ENCODE measurements at places on chromosomes 2 and 18.
A peak's percentile ranks its signal among the peaks of the same experiment; 100 is the strongest.

DNA sequence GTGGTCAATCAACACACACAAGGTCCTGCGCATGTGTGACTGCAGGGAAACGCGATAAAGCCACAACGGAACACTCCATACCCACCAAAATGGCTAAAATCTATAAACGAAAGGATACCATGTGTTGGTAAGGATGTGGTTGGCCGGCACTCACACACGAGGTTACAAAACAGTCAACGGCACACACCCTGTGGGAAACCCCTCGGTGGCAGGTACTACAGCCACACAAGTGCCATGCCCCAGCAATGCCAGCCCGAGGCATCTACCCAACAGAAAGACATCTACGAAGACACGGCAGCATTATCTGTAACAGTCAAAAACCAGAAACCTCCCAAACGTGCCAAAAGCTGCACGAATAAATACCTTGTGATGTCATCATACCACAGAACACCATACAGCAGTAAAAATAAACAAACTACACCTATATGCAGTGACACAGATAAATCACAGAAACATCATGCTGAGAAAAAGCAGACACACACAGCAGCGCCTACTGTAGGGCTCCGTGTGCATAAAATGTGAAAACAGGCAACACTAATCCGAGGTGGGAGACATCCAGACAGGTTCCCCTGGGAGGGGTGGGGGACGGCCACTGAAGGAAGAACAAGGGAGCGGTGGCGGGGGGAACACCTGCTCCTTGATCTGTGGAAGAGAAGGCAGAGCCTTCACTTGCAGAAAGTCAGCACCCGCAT, 36.7 kb downstream of the HDAC4 start:
- no peak for DNase-seq

DNA sequence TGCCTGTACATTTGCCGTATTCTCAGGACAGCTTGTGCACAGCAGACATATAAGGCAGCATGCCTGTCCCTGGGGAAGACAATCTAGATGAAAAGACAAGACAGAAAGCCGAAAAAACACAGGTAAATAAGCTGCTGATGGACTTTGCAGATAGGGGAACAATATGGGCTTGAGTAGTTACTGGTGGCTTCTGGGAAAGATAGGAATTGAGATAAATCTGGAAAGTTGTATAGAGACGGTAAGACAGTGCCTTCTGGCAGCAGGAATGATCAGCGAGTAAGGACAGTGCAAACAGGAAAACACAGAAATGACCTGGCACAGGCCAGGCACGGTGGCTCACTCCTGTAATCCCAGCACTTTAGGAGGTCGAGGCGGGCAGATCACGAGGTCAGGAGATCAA, 70.2 kb downstream of the FAM124B start:
- DNase-seq = no peak

DNA sequence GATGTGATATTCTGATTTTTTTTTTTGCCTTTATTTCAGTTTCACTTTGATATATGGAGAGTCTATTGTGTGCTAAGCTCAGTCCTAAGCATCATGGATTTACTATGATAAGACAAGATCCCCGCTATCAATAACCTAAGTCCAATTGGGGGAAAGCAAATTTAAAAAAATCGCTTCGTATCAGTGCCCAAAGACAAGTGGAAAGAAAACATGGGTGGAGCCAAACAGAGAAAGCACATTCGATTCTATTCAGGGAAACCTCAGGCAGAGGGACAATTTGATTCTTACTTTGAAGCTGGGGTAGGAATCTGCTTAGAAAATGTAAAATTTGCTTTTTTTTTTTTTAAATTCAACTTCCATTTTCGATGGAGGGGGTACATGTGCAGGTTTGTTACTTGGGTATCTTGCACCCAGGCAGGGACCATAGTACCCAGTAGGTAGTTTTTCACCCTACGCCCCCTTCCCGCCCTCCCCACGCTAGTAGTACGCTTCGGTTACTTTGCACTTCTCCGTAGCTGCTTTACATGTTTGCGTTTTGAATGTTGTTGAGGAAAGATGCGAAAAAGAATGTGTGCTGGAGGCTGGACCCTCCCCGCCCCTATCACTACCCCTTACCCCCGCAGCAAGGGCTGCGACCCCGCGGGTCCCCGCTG, 12.4 kb downstream of the KIF5C start:
- DNase-seq = peak; percentile 54

GRCh38 chr18:50944245-50944932, 23.5 kb upstream of the ELAC1 start:
- no peak for DNase-seq

DNA sequence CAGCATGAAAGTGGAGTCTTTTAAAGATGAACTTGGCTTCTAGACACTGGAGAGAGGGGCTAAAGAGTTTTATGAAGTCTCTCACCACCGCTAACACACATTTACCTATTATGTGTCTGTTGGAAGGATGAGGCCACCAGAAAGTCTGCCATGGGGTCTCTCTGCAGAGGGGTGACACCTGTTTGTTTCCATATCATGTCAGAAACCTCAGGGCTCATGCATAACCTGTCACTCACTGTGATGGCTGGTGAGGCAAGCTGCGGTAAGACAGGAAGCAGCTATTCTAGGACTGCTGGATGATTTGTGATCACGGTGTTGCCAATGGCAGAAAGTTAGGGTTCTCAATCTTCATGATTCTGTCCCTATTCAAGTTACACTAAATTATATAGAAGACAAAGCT, 60.8 kb upstream of the DNMT3A start:
- peak; percentile 17 for DNase-seq

DNA sequence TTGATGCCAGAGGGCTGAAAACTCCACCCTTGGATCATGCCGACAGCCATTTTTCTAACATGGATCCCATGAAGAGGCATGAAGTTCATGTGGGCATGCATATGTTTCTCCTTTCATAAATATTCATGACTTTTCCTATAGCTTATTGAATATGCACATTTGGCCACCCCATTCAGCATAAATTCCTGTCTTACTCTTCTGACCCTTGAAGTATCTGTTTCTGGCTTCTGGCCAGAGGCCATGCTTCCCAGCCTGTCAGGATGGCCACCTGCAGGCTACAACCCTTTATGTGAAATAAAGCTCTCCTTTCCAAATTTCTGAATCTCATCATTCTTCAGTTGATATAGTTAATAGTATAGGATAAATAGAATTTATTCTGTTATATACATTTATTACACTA, 19.6 kb upstream of the MSTN start:
- DNase-seq = no peak

GRCh38 chr2:152390837-152391236, 55.9 kb downstream of the FMNL2 start:
- DNase-seq = no peak

DNA sequence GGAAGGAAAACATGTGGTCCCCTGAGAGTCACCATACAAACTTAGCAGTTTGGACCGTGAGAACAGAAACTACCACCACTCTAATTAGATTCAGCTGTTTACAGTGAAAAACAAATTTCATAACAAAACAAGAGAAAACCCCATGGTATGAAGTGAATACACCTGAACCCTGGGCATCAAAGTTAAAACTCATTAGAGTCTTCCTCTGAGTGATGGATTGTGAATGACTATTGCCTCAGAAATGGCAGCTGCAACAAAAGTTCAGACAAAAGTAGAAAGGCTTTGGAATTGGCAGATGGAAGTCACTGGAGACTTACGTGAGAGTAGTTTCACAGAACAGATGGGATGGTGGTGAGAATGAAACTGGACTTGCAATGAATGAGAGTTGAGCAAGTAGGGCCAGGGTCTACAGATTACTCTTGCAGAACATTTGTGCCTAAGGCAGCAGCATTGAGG, 98.0 kb downstream of the AAK1 start:
- DNase-seq = no peak

DNA sequence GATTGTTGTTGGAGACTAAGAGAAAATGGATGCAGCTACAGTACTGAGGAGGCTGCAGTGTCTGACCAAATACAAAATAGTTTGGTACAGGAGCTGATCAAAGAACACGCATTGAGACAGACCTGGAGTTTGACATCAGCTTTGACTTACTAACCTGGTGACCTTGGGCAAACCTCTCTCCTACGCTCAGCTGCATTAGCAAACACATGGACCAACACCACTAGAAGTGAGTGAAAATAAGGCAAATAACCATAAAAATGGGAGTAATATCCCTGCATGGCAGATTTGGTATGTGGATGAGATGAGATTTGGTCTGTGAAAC, 126.5 kb downstream of the LPIN1 start:
- no peak for DNase-seq

GRCh38 chr2:150207979-150208378, 279.5 kb downstream of the RND3 start:
- DNase-seq = no peak

- no peak for DNase-seq
These were observed 110.5 kb upstream of the KLF7 start for GRCh38 chr2:207276248-207276647.

- DNase-seq = no peak
These were observed 12.8 kb downstream of the CNNM3 start for GRCh38 chr2:96828874-96829273.

DNA sequence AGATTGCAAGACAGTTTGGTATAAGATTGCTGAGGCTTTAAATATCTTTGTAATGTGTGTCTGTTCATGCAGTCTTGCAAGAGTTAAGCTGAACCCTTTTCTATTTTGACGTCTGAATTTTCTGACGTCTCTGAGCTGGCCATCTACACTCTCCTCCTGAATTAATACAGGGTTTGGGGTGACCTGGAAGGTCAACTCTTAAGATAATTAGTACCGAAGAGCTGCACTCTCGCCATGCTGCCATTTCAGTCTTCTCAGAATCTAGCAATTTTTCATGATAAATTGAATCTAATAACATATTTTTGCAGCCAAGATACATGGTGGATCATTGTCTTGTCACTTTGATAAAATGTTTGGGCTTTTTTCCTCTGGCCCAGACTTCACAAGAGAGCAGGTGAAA, 1245.2 kb upstream of the CELF4 start:
- no peak for DNase-seq

DNA sequence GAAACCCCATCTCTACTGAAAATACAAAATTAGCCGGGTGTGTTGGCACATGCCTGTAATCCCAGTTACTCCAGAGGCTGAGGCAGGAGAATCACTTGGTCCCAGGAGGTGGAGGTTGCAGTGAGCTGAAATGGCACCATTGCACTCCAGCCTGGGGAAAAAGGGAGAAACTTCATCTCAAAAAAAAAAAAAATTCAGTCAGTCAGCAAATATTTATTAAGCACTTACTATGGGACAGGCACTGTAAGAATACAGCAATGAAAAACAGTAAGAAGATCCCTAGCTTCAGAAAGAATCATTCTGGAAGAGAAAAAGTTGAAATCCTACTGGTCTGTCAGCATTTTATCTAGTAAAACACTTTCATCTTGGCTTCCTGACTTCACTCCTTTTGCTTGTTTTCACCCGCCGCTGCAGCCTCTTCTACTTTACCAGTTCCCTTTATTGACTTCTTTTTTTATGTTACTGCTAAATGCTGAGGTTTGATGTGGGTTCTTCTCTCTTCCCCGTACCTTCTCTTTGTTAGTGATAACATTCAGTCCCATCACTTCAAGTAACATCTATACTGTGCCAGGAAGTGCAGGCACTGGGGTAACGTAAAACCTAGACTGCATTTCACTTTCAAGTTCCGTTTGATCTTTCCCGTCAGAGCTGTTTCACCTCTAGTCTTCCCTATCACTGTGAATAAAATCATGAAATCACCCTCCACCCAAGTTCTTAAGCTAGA, 10.8 kb upstream of the TAF4B start:
- no peak for DNase-seq

DNA sequence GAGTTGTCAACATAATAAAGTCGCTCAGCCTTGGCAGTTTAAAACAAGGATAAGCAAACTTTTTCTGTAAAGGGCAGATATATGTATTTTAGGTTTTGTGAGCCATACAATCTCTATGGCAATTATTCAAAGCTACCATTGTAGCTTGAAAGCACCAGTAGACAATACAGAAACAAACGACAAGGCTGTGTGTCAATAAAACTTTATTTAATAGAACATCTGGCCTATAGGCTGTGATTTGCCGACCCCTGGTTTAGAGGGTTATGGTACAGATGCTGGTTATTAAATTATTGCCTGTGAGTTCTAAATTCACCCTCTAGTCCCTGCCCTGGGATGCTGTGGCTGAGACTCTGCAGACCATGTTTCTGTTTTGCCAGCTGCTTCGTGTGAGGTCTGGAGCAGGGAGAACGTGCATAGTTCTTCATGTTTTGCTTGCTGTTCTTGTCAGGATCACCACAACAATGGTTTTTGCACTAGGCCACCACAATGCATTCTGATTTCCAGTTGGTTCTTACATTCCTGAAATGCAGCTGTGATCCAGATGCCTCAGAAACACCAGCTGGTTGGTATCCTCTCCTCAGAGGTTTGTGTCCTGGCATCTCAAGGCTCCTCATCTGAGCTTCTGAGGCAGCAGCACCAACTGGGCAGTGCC, 46.6 kb downstream of the ICOS start:
- DNase-seq = no peak

DNA sequence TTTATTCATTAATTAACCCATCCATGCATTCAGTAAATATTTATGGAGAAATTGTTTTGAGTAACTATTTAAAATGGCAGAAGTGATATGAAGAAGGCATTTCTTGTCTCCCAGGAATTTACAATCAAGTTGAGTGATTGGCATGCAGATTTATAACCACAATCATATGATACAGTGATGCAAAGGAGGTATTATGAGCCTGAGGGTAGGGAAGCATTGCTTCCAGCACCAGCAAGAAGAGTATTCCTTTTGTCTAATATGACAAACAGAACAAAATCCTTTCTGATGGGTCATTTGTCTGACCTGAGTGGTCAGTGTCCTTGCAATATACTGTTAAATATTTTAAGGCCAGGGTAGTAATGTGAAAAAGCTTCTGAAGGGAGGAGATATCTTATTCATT, 244.2 kb upstream of the RGPD4 start:
- no peak for DNase-seq

- DNase-seq = no peak
These were observed 16.4 kb upstream of the KIAA2012 start for GRCh38 chr2:202056611-202057010.

DNA sequence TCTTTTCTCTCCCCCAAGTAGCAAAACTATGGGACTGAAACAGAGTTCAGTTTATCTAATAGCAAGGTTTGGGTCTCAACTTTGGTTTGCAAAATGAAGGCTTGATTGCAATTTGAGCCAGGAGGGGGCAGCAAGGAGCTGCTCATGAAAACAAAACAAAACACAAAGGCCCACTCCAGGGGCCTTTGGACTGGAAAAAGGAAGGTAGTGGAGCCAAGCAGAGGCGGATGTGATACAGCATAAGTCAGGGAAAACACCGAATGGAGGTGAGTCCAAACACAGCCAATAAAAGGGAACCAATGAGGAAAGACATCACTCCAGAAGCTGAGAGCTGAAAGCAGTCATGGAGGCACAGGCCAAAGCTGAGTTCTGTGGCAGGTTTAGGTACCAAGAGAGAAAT, 799.7 kb upstream of the ACVR2A start:
- DNase-seq = peak; percentile 3

- peak; percentile 8 for DNase-seq
These were observed 32.9 kb downstream of the HS1BP3 start for GRCh38 chr2:20617892-20618467.

GRCh38 chr2:8154936-8155335, 526.9 kb upstream of the ID2 start:
- no peak for DNase-seq

- no peak for DNase-seq
These were observed 265.7 kb downstream of the TWIST2 start for GRCh38 chr2:239113615-239114014.

GRCh38 chr2:28321426-28321825, 71.2 kb upstream of the FOSL2 start:
- no peak for DNase-seq
